ENCODE measurements at places on chromosomes 6 and 20.

- no peak for DNase-seq
Observed at GRCh38 chr6:30974490-30975252, 8.8 kb upstream of the MUC21 start.

- no peak for DNase-seq
Observed at GRCh38 chr6:159074120-159074684, 29.4 kb upstream of the TAGAP start.

- DNase-seq, result no peak
Observed at GRCh38 chr6:167426651-167427050, 101.8 kb downstream of the TTLL2 start.

- DNase-seq, result no peak
Observed at GRCh38 chr6:99276747-99277146, 72.7 kb downstream of the FAXC start.

DNA sequence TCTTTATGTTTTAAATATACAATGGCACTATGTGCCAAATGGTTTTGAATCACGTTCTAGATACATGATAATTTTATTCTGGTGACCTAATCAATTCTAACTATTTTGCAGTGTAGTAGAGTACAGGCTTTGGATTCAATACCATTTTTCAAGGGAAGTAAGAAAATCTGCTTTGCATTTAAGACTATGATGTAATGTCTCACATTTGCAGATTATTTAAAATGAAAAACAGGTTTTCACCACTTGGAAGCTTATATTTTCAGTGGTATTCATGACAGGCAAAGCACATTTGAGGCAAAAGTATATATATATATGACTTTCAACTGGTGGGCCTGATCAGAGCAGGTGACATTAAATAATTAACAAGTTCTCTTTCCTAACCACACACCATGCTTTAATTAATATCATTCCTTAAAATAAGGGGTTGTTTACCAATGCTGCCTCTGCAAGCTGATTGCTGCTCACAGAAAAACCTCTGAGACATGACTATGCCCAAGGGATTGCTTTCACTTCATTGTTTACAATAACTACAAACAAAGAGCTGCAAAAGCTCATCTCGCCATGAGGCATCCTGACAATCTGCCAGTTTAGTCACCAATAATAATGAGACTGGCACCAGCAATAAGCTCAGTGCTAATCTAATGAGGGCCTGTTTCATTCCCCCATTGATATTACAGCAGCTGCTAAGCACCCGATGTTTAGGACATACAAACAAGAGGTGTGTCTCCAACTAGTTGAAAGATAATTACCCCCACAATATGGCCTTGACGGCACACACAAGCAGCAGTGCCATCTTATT is 1176.0 kb upstream of the GJE1 start:
- DNase-seq, result no peak

DNA sequence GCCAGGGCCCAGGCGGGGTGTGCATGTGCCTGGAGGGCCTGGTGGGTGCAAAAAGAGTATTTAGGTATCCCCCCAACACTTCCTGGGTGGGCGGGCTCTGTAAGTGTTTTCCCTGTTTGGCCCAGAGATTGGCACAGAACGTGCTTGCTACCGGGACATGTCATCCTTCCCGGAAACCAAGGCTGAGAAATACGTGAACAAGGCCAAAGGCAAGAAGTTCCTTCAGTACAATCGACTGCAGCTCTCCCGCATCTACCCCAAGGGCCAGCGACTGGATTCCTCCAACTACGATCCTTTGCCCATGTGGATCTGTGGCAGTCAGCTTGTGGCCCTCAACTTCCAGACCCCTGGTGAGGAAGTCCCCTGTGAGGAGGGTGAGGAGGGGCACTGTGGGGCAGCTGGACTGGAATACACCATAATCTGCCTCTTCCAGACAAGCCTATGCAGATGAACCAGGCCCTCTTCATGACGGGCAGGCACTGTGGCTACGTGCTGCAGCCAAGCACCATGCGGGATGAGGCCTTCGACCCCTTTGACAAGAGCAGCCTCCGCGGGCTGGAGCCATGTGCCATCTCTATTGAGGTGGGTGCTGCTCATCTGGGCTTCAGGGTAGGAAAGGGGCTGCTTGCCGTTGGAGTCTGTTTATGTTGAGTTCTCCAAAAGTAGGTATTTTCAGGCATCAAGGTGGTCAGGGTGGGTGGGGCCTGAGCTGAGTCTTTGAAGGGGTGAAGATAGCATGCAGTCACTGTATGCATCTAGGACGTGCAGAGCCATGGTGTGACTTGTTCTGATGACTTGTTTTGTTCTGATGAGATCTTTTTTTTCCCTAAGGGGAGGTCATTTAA is 35.2 kb downstream of the PLCG1 start:
- peak; percentile 24 for DNase-seq

- DNase-seq, result no peak
Observed at GRCh38 chr6:36703081-36703606, 5.5 kb downstream of the RAB44 start.

GRCh38 chr6:69105288-69105687 is 470.2 kb downstream of the ADGRB3 start:
- no peak for DNase-seq
